ENCODE measurements at places on chromosomes 1 and 21.

DNA sequence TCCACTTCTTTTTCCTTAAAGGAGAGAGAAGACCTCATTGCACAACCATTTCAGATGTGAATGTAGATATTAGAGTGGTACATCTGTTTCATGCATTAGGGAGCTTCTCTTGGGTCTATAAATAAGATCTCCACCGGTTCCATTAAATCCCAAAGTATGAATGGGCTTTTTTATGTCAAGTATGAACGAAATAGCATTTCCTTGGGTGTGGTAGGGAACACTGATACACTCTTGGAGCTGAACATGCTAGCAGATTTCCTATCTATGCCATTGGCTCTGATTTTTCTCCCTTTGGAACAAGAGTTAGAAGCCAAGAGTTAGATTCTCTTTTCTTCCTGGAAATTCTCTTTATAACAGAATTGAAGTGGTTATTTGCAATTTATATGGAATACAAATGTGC lies 245.6 kb upstream of the ADAMTS5 start:
- no peak for DNase-seq

DNA sequence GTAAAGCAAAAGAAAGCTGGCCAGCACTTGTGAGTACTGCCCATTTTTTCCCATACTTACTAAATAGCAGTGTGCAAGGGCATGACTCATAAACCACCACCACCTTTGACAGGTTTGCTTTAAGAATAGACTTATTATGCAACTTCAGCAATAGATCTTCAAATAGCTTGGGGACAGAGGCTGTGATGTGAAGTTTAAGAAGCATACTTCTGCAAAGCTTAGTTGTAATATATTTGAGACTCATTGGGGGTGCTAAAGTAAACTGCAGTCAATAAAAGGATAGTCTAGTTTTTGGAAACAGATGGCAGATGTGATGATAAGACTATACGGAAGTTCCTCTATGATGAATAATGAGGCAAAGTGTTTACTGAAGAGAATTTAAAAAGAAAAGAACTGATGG lies 210.0 kb downstream of the PLA2G4A start:
- DNase-seq: no peak

GRCh38 chr1:199734186-199734585 lies 293.3 kb upstream of the NR5A2 start:
- DNase-seq: no peak

GRCh38 chr1:53288002-53288789 lies 39.7 kb downstream of the LRP8 start:
- DNase-seq: no peak

- no peak for DNase-seq
Measured at GRCh38 chr21:40185208-40185607, 318.0 kb downstream of the PCP4 start.

DNA sequence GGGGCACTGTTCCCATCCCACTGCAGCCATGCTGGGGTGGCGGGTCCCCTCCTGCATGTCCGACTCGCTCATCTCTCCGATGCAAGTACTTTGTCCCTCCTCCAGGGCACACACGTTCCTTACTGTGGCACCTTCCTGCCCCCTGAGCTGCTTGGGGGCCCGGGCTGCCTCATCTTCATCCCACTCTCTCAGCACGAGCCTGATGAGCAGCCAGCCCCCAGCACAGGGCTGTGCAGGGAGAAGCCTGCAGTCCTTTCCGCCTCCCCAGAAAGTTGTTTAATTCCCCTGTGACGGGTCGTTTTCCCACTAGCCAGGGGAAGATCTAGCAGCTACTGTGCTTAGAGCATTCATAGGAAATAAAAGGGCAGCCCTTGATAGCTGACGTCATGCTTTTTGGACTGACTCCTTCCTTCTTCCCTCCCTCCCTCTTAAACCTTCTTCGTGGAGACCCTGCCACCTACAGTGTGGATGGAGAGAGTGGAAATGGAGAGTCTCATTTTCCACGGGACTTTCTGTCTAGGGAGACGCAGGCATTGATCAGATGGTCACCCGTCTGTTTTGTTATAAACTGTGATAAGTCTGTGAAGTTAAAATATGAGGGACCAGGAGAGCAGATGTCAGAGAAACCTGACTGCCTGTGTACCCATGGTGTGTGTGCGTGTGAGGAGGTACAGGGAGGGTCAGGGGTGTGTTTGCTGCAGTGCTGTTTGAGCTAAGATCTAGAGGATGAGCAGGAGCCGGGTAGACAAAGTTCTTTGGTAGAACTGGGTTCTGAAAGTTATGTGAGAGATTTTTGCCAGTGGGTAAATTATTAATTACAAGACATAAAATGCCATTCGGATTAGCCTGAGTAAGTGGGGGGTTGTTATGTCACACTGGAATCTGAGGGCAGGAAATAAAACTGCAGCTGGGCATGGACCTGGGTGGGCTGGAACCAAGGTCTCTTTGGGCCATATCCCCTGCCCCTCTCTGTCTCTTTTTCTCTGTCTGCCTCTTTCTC lies 34.3 kb downstream of the GPR137B start:
- DNase-seq: no peak

Measured in stimulated activated CD4-positive, alpha-beta T cell treated with anti-CD3 and anti-CD28 coated beads, Interleukin-2, amount 100 ng/mL, for 24 hours (primary cell).